ENCODE measurements at places on chromosomes 7 and 10.
A peak's percentile ranks its signal among the peaks of the same experiment; 100 is the strongest.

DNA sequence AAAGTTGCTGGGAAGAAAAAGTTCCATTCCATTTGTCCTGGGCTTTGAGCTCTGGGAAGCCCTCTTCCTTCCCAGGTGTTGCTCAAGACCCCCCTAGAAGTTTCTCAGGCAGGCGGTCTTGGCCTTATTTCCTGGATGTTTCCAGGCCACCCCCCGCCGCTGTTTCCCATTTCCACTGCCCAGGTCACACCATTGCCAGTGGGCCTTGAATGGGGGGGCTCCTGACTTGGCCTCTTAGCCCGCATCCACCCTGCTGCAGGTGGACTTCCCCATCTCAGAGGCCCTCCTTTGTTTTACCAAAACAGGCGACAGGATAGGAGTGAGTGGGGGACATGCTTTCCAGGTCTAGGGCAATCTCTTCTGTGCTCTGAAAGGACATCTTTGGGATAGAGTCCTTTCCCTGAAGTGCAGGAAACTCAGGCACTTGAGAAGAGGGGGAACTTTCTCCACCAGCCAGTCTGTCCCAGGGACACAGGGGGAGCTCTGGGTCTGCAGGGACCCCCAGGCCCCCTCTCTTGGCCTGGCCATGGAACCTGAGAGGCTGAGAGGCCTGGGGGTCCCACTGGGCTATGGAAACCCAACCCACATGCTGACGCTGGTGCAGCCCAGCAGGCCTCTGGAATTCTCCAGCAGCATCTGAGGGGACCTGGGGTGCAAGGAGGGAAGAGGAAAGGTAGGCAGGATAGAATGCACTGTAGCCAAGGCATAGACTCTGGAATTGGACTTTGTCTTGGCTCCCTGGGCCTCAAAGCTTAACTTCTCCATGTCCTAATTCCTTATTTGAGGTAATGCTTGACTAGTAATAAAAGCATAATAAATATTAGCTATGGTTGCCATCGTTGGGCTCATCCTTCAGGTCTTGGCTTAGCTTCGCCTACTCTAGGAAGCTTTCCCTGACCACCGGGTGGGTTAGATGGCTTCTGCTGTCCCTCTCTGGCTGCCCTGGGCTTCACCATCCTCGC is 17.6 kb downstream of the NEURL1 start:
- no peak for DNase-seq
- no peaks in the 10 kb centered on the region for H3K27me3 ChIP-seq
- no peak overlapping the region for H3K27ac ChIP-seq
- peaks cover 6% of the 10 kb centered on the region for H3K4me1 ChIP-seq
- H3K4me3 ChIP-seq: no peak overlapping the region

DNA sequence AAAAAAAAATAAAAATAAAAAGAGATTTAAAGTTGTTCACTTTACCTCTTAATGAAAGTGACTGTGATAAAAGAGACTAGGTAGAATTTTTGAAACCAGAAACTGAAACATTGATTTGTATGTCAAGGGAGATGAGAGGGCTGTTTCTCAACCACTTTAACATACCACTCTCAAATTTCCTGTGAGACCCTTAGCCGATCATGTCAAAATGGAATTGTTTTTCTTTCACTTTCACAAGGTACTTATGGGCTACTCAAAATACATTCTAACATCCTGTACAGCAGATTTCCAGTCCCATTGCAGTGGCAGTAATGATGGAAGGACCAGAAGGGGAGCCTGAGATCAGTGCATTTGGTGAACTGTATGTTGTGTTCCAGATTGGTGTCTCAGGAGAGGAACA is 261.2 kb downstream of the PPP1R3A start:
- DNase-seq: no peak
- no peaks in the 10 kb centered on the region for H3K27me3 ChIP-seq
- H3K36me3 ChIP-seq: no peaks in the 10 kb centered on the region
- H3K4me3 ChIP-seq: no peak overlapping the region
- H3K4me1 ChIP-seq: peaks cover 3% of the 10 kb centered on the region

DNA sequence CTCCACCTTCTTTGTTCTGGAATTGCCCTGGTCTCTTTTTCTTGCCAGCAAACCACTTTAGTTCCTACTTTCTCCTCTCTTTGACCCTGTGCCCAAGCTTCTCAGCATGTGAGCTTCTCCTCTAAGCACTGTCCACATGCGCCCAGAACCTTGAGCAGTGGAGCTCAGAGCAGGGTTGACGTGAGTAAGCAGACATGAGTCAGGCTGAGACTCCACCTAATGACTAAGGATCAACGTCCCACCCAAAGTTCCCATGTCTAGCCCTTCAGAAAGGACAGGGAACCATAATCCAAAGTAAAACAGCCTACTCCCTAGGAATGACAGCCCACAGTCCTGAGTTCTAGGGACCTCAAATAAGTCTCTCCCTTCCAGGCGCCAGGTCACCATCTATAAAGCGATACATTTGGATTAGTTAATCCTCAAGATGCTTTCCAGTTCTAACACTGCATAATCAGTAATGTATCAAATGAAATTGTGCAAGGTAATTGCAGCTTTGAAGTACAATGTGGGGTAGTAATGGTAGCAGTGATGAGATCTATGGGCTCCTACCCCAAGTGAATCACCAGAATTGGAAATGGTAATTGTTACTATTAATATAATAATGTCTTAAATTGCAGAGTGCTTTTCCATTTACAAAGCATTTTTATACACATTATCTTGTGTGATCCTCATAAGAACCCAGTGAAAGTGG is 44.5 kb downstream of the KCNMA1 start:
- H3K27me3 ChIP-seq: no peaks in the 10 kb centered on the region
- DNase-seq: no peak
- peaks cover 15% of the 10 kb centered on the region for H3K4me1 ChIP-seq
- peak overlapping the region; percentile 66 for H3K27ac ChIP-seq
- no peak overlapping the region for H3K4me3 ChIP-seq
- H3K36me3 ChIP-seq: no peaks in the 10 kb centered on the region

- no peaks in the 10 kb centered on the region for H3K27me3 ChIP-seq
- no peak overlapping the region for H3K4me3 ChIP-seq
- no peaks in the 10 kb centered on the region for H3K4me1 ChIP-seq
- no peak overlapping the region for H3K27ac ChIP-seq
- DNase-seq: no peak
- no peaks in the 10 kb centered on the region for H3K36me3 ChIP-seq
Observed at GRCh38 chr7:110358028-110358427, 732.9 kb upstream of the LRRN3 start.

DNA sequence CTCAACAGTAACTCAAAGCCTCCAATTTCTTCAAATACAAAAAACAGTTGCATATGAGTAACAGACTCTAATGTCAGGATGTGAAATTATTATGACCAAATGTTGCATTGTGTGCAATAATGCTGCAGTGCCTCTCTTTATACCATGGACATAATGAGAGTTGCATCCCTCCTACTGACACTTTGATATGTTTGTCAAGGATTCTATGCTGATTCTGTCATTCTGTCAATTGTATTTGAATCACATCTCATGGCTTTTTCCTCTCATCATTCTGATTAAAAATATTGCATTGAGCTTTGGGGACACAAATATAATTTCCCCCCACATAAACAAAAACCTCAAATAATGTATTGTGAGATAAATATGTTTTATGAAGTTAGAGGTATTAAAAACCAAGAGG is 84.6 kb upstream of the SGCE start:
- H3K27me3 ChIP-seq: no peaks in the 10 kb centered on the region
- H3K27ac ChIP-seq: no peak overlapping the region
- no peaks in the 10 kb centered on the region for H3K4me1 ChIP-seq
- DNase-seq: no peak
- H3K4me3 ChIP-seq: no peak overlapping the region

GRCh38 chr10:91976317-91977051 is 52.9 kb downstream of the BTAF1 start:
- no peak overlapping the region for H3K27ac ChIP-seq
- no peak overlapping the region for H3K4me3 ChIP-seq
- peaks cover 46% of the 10 kb centered on the region for H3K36me3 ChIP-seq
- DNase-seq: no peak
- H3K27me3 ChIP-seq: no peaks in the 10 kb centered on the region
- no peaks in the 10 kb centered on the region for H3K4me1 ChIP-seq

DNA sequence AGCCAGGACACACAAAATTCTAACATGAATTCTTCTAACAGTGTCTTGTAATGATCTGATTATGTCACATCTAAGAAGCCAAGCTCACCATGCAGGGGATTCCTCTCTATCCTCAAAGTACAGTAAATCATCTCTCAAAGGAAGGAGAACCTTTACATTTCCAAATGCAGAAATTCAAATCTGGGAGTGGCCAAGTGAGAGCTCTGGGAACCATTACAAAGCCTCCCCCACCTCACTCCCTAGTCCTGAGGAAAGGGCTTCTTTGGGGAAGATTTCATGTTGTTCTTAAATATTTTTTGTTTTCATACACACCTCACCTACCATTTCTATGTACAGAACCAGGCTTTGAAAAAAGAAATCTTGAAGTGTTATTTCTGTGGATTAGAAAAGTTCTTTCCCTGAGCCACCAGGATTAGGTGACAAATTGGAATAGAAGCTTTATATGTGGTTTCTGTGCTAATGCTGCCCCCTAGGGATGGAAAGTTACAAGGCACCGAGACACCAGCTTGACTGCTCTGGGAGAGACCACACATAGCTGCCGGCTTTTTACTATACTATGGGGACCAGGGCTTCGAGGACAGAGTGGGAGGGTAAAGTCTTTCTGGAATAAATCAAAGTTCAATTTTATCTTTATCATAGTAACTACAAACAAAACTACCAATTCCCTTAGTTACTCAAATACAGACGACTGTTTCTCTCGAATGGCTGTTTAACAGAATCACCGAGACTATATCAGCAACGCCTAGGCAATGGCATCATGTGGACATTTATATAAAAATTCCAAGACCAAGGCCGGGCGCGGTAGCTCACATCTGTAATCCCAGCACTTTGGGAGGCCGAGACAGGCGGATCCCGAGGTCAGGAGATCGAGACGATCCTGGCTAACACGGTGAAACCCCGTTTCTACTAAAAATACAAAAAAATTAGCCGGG is 116.1 kb downstream of the RNF216 start:
- no peak for DNase-seq
- no peak overlapping the region for H3K4me3 ChIP-seq
- no peaks in the 10 kb centered on the region for H3K4me1 ChIP-seq
- peaks cover 10% of the 10 kb centered on the region for H3K36me3 ChIP-seq

DNA sequence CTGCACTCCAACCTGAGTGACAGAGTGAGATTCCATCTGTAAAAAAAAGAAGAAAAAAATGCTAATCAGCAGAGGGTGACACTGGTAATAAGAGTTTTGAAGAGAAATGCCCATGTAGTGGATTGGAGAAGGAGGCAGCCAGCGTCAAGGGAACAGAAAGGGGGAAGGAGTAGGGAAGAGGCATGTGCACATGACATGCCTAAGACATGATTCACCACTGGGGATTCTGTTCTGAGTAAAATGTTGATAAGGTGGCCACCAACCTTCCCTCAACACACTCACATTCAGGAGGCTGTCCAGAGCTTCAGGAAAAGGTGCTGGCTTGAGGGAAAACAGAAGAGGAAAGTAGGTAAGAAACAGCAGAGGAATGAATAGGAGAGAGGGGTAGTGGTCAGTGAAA is 39.9 kb downstream of the AKR1D1 start:
- no peaks in the 10 kb centered on the region for H3K4me1 ChIP-seq
- no peak overlapping the region for H3K4me3 ChIP-seq
- no peaks in the 10 kb centered on the region for H3K27me3 ChIP-seq
- no peak for DNase-seq
- H3K27ac ChIP-seq: no peak overlapping the region
- H3K36me3 ChIP-seq: no peaks in the 10 kb centered on the region

GRCh38 chr10:116694243-116694926 is 48.0 kb downstream of the HSPA12A start:
- H3K27ac ChIP-seq: no peak overlapping the region
- no peaks in the 10 kb centered on the region for H3K27me3 ChIP-seq
- H3K4me3 ChIP-seq: no peak overlapping the region
- no peak for DNase-seq
- H3K36me3 ChIP-seq: no peaks in the 10 kb centered on the region

GRCh38 chr10:88207121-88207546 is 343.7 kb downstream of the PTEN start:
- no peaks in the 10 kb centered on the region for H3K4me1 ChIP-seq
- H3K36me3 ChIP-seq: no peaks in the 10 kb centered on the region
- H3K27me3 ChIP-seq: no peaks in the 10 kb centered on the region
- no peak overlapping the region for H3K4me3 ChIP-seq
- no peak for DNase-seq

- no peak overlapping the region for H3K4me3 ChIP-seq
- no peak overlapping the region for H3K27ac ChIP-seq
- H3K4me1 ChIP-seq: no peaks in the 10 kb centered on the region
- H3K27me3 ChIP-seq: no peaks in the 10 kb centered on the region
- DNase-seq: no peak
Observed at GRCh38 chr7:4699841-4700240, 17.7 kb downstream of the FOXK1 start.

DNA sequence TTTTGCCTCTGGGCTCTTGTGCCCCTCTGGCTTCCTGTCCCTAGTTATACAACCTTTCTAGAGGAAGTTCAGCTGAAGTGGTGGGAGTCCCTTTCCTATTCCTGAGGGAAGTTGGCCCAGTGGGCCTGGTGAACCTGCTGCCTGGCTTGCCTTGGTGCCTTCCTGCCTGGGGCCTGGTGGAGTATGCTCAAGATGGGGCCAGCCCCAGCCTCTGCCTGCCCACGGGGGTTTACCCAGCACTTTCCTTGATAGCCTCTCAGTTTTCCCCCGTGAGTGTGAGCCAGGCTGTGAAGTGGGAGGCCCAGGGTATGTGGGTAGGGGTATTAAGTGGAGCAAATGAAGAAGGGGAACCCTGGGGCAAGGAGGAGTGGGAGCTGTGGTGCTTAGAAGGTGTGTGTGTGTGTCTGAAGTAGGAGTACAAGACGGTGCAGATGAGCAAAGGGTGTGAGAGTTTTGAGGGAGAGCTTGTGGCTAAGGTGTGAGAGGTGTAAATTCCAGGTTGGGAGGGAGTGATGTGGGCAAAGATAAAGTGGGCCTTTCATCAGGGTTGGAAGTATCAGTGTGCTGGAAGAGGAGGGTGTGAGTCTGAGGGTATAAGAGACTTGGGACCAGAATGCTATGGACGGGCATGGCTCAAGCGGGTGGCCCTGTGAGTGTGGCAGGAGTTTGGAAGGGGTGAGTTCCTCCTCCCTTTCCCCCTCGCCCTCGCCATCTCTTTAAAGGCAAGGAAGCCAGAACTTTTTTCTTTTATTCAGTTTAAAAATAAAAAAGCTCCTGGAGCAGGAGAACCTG is 10.9 kb upstream of the PAX2 start:
- peaks cover 5% of the 10 kb centered on the region for H3K4me1 ChIP-seq
- no peak overlapping the region for H3K4me3 ChIP-seq
- H3K36me3 ChIP-seq: no peaks in the 10 kb centered on the region
- peaks cover 100% of the 10 kb centered on the region for H3K27me3 ChIP-seq
- DNase-seq: no peak

GRCh38 chr10:85618841-85619240 is 747.8 kb downstream of the GRID1 start:
- DNase-seq: no peak
- no peak overlapping the region for H3K4me3 ChIP-seq
- H3K27me3 ChIP-seq: no peaks in the 10 kb centered on the region
- H3K27ac ChIP-seq: no peak overlapping the region
- H3K4me1 ChIP-seq: no peaks in the 10 kb centered on the region
- no peaks in the 10 kb centered on the region for H3K36me3 ChIP-seq

- H3K27ac ChIP-seq: no peak overlapping the region
- peaks cover 4% of the 10 kb centered on the region for H3K4me1 ChIP-seq
- DNase-seq: no peak
- H3K36me3 ChIP-seq: peaks cover 6% of the 10 kb centered on the region
- no peak overlapping the region for H3K4me3 ChIP-seq
- H3K27me3 ChIP-seq: no peaks in the 10 kb centered on the region
Observed at GRCh38 chr7:139647814-139648390, 124.4 kb downstream of the CLEC2L start.

Measured in RWPE2 (cell line).